Activated naive CD8-positive, alpha-beta T cell treated with anti-CD3 and anti-CD28 coated beads for 36 hours (primary cell): ENCODE measurements at places on chromosomes 5 and 9.

DNA sequence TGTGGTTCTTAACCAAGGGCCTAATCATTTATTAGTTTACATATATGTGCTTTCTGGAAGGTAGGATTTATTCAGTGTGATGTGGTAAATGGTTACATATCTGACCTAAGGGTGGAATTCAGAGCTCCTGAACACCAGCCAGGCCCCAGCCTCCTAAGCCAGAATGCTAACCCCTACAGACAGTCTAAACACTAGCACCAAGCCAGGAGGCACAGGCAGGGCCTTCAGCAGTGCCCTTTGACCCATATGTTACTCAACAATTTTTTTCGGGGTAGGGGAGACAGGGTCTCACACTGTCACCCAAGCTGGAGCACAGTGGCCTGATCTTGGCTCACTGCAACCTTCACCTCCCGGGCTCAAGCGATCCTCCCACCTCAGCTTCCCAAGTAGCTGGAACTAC is 40.3 kb downstream of the PRKACG start:
- DNase-seq = no peak
- no peak overlapping the region for H3K4me3 ChIP-seq
- peaks cover 20% of the 10 kb centered on the region for H3K4me1 ChIP-seq
- no peak overlapping the region for H3K27ac ChIP-seq

DNA sequence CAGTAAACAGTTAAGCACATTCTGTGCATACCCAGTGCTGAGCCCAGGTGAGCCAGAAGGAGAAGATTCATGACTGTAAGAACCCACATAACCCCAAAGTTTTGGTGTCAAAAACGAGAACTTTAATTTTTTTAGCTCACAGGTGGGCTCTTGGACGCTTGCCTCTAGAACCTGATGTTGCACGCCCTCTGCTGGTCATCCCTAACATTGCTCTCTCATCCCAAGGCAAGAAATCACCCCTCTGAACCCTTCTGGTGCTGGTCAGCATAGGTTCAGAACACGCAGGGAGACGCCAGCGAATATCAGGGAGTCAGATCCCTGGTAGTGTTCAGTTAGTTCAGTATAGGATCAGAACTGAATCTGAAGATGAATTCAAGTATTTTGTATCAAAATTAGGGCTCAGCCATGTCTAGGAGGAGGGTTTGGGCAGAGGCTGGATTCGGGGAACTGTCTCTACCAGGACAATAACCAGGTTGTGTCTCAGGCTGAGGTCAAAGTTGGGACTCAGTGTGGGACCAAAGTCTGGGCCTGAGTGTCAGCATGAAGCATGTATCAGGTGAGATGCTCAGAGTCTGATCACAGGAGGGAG is 4.1 kb upstream of the DNAJB5 start:
- no peaks in the 10 kb centered on the region for H3K36me3 ChIP-seq
- no peaks in the 10 kb centered on the region for H3K27me3 ChIP-seq

DNA sequence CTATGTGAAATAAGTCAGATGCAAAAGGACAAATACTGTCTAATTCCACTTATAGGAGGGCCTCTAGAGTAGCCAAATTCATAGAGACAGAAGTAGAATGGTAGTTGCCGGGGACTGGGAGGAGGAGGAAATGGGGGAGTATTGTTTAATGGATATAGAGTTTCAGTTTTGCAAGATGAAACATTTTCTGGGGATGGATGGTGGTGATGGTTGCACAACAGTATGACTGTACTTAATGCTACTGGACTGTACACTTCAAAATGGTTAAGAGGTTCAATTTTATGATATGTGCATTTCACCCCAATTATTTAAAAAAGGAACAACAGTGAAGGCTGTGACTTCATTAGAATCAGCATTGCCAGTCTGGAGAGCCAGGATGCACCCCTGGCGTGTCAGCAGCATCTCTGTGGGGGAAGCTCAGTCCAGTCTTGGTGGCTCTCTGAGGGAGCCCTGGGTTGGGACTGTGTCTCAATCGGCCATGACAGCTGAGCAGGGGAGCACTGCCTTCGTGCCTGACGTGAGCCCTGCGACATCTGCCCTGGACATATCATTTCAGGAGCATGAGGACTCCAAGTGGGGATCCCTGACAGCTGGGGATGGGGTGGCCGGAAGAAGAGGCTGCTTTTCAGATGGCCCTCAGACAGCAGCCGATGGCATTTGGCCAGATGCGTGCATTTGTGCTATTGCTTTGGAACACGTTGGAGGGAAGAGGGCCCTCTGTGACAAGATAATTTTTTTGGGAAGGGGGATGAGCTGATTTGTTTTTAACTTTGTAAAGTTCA is 130.8 kb upstream of the STC2 start:
- no peak overlapping the region for H3K27ac ChIP-seq
- no peak for DNase-seq
- H3K4me3 ChIP-seq = no peak overlapping the region
- H3K27me3 ChIP-seq = peaks cover 5% of the 10 kb centered on the region
- no peaks in the 10 kb centered on the region for H3K4me1 ChIP-seq

- H3K36me3 ChIP-seq = no peaks in the 10 kb centered on the region
- H3K4me1 ChIP-seq = no peaks in the 10 kb centered on the region
- H3K27me3 ChIP-seq = peaks cover 30% of the 10 kb centered on the region
- H3K27ac ChIP-seq = no peak overlapping the region
- no peak overlapping the region for H3K4me3 ChIP-seq
- no peak for DNase-seq
Measured at GRCh38 chr5:180346358-180346757, 6.8 kb downstream of the GFPT2 start.

DNA sequence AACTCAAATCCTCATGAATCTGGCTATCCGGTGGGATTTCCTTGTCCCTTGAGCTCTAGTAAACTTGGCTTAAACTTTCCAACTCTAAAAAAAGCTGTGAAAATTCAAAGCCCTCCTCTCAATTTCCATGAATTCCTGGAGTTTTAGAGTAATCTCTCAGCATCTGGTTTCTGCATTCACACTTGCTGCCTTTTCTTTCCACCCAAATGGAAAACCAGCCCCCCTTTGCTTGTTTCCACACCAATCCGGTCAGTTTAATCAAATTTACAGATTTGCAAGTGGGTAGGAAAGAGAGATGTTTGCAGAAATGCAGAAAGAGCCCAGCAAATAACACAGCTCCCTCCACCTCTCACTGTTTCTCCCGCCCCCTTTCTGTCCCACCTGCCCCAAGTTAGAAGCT is 91.1 kb downstream of the ENC1 start:
- no peaks in the 10 kb centered on the region for H3K4me1 ChIP-seq
- H3K4me3 ChIP-seq = no peak overlapping the region
- H3K36me3 ChIP-seq = no peaks in the 10 kb centered on the region
- DNase-seq = no peak
- H3K27me3 ChIP-seq = peaks cover 8% of the 10 kb centered on the region

- no peak overlapping the region for H3K4me3 ChIP-seq
- DNase-seq = no peak
- H3K27ac ChIP-seq = no peak overlapping the region
- no peaks in the 10 kb centered on the region for H3K27me3 ChIP-seq
- peaks cover 7% of the 10 kb centered on the region for H3K36me3 ChIP-seq
Measured at GRCh38 chr9:113387560-113388230, 10.9 kb upstream of the HDHD3 start.

GRCh38 chr5:165576678-165577275 is 2071.4 kb downstream of the MAT2B start:
- H3K27me3 ChIP-seq = no peaks in the 10 kb centered on the region
- H3K27ac ChIP-seq = no peak overlapping the region
- no peak overlapping the region for H3K4me3 ChIP-seq
- H3K4me1 ChIP-seq = no peaks in the 10 kb centered on the region
